ENCODE measurements at places on chromosomes 4 and X.
A peak's percentile ranks its signal among the peaks of the same experiment; 100 is the strongest.

- DNase-seq = no peak
Measured at GRCh38 chr4:123559955-123560871, 163.6 kb downstream of the SPRY1 start.

GRCh38 chr4:98932539-98932938, 3.6 kb upstream of the EIF4E start:
- DNase-seq = peak; percentile 78

GRCh38 chr4:54165438-54165837, 63.7 kb upstream of the PDGFRA start:
- DNase-seq = peak; percentile 92

DNA sequence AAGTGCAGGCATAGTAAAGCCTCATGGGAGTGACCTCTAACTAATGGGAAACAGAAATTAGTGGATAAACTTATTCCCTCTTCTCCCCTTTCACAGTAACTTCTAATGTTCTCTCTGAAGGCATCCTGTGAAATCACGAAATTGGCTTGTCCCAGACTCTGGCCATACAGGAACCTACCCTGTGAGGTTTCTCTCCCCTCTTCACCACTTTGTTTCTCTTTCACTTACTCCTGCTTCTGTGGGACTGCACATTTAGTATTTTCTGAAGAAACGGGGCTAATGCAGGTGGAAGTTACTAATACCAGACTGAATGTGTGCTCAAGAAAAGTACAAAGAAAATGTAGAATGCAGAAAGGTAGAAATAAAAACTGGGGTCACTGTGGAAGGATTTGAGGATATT, 20.0 kb downstream of the ZNF330 start:
- no peak for DNase-seq

DNA sequence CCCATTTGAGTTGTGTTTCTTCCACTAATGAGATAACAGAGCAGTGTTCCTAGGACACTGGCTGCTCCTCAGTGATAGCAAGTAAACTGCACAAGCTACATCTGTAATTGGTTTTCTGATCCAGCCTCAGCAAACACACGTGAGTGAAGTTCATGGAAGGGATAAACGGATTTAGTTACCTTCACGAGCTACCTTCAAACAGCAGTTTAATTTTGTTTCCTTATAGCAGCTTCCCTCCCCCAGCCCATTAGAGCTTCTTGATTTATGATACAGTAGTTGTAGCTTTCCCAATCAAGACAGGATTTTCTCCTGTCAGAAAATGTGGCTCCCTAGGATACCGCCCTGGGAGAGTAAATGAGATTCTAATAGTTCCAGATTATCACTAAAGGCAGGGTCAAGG, 634.2 kb upstream of the FAT1 start:
- DNase-seq = no peak

DNA sequence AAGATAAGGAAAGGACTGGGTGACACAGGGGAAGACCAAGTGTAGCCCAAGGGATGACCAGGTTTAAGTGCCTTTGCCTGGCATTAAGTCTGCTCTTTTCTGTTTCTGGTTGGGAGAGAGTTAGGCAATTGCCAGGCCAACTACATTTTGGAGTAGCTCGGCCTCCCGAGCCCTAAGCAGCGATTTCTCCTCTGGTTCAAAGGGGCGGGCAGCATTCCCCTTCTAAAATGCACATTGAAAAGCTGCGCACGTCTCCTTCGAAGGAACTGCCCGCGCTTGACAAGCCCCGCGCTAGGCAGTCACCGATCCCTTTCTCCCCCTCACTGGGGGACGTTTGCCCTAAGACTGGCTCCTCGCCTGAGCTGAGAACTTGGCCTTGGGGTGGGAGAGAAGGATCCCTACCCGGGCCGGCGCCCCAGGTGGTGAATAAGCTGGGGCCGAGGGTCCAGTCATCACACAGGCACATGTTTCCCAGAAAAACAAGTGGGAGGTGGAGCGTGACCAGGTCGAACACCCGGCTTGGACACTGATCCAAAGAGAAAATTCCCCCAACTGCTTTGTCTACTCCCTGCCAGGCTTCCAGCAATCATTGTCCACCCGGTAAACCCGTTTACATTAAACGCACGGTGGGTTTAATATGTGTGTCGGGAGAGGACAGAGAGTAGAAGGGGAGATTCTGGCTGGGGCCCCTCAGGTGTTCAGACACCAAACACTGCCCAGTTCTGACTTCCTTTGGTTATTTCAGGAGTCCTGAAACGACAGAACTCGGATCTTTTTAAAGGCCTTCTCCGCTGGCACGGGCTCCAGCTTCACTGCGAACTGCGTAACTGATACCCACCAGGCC, 4.0 kb downstream of the ARX start:
- DNase-seq = no peak

DNA sequence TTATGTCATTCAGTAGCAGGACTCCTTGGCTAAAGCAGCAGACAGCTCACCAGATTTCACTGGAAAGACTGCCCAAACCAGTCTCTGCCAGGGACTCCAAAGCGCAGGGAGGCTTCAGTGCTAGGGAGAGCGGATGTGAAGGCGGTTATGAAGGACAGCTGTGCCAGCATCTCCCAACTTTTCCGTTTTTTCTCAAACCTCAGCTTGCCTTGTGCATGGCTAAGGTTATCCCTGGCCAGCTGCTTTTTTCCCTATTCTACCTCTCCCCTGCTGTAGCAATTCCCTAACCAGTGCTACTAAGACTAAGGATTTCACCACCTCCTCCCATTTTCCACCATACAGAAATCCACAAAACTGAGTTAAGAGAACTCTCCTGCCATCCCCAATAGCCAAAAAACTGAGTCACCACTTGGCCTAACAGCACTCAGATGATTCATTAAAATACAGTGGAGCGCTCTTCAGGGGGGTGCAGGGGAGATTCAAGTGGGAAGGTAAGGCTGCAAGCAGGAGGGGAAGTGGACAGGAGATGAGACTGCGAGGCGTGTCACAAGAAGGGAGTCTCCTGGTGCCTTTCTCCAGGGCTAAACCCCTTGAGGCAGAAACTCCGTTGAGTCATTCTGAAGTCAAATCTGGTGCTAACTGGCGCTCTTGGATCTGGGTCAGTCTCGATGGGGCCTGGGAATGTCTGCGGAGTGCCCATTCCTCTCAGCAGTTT, 90.7 kb downstream of the PALLD start:
- DNase-seq = peak; percentile 84

DNA sequence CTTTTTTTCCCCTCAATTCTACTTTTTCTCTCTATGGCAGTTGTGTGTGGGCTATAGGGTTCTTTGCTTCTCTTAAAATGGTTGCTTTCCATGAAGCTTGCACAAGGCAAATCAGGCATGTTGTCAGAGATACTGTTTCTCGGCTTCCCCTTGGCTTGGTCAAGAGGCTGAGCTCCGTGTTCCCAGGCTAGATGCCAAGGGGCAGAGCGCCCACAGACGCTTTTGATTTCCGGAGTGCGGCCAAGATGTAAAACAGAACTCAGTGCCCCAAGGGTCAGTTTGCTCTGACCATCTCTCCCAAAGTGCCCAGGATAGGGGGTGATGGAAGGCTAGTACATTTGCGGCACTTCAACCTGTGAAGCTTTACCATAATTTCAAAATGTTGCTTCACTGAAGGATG, 64.2 kb upstream of the DIPK2B start:
- peak; percentile 2 for DNase-seq

- DNase-seq = no peak
Measured at GRCh38 chr4:183806341-183806740, 98.8 kb upstream of the STOX2 start.

DNA sequence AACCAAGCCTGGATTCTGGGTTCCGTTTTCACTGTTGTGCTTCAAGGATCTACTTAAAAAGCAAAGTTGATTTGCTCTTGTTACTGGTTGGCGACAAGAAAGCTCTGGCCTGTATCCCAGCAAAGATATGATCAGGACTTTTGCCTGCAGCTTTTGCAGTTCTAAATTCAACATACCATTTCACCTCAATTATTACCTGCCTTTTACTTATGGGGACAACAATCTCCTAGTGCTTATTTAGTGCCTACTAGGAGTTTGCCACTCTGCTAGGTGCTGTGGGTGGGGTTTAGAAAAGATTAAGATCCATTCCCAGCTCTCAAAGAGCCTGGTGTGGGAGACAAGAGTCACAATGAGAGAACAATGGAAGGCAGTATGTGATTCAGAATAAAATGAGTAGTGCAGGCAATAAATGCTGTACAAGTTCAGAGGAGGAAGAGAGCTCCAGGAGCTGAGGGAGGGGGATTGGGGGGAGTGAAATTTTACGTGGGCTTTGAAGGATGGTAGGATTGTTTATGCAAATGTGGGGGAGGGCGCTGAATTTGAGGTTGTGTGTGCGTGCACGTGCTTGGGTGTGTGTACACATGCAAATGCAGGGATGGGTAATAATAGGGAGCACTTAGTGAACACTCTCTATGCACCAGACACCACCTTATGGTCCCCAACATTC, 5.0 kb upstream of the TMEM164 start:
- DNase-seq = no peak

GRCh38 chr4:155307731-155308277, 69.0 kb downstream of the MAP9 start:
- DNase-seq = no peak

- DNase-seq = no peak
Measured at GRCh38 chr4:150217808-150218207, 139.6 kb downstream of the DCLK2 start.

- DNase-seq = peak; percentile 44
Measured at GRCh38 chr4:102411408-102411807, 66.1 kb upstream of the SLC39A8 start.

GRCh38 chr4:56626420-56626819, 54.7 kb downstream of the HOPX start:
- DNase-seq = no peak

- no peak for DNase-seq
Measured at GRCh38 chr4:99848591-99849001, 32.0 kb downstream of the DAPP1 start.

DNA sequence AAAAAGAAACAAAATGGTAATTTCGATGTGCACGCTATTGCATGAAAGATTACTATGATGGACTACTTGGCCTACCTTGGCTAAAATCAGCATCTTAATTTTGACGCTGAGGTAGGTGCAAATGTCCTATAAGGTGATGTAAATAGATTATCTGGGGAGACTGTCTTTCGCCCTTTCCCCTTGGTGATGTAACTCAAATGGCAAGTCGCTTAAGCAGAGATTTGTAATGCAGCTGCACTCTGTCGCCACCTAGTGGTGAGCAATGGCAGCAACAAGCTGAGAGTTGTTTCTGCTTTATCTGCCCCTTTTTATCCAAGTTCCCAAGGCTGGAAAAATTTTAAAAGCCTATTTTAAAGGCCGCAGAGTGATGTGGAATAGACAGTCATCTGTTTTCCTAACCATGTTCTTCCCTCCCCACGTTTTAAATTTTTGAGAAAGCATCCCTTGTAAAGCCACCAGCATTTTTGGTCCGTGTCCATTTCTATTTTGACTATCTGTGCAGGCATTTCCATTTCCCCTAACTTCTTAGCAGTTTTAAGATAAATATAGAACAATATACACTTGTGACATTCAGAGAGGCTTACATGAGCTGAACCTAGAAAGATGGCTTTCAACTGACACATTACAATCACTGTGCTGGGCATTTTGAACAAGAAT, 62.4 kb upstream of the PDLIM3 start:
- DNase-seq = peak; percentile 56

DNA sequence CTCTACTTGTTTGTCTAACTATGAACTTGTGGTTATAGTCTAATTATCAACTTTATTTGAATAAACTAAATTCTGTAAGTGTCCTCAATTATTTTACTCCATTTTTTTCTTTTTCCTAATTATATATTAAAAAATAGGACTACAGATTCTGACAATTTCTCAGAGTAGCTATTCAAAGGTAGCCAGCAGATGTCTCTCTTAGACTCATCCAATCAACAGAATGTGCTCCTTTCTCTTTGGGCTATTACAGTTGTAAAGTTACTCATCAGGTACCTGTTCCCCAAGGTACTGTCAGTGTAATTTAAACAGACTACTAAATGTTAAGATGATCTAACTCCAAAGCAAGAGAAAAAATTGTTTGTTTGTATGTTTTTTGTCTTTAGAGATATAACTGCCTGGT, 248.6 kb downstream of the PCDH18 start:
- DNase-seq = peak; percentile 61

DNA sequence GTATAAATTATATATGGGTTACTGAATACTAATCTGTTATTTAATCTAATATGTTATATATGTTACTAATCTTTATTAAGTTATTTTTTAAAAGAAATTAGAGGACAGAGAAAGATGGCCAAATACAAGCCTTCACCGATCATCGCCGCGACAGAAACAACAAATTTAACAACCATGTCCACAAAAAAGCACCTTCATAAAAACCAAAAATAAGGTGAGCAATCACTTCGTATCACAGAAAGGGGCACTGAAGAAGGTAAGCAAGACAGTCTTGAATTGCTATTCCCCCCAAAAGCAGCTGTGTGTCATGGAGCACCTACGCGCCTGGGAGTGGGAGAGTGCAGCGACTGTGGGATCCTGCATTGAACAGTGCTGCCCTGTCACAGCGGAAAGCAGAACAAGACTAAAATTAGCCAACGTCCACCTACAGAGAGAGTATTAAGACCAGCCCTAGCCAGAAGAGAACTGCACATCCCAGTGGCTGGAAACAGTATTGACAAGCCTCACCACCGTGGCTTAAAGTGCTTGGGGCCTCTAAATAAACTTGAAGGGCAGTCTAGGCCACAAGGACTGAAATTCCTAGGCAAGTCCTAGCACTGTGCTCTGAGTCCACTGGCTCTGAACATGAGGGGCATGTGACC, 38.5 kb downstream of the LRBA start:
- no peak for DNase-seq

GRCh38 chrX:51802917-51803688, 59.9 kb downstream of the GSPT2 start:
- DNase-seq = peak; percentile 46
